SW480 (cell line): ENCODE measurements at places on chromosomes 4 and X.

DNA sequence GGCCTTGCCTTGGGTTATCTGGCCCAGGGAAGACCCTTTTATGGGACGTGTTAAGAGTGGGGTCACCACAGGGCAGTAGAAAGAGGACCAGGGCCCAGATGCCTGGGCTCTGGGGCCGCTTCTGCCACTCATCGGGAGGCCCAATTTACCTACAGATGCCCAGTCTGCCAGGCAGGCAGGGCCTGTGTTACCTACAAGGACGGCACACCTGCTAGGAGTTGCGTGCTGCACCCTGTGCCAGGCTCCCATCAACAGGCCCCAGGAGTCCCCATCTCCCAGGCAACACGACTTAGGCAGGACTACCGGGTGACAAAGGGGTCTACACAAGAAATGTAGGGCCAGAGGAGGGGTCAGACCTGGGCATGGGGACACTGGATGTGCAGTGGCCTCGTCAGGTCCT is 34.6 kb downstream of the WDR1 start:
- DNase-seq, result no peak

- DNase-seq, result no peak
Measured at GRCh38 chr4:188854436-188854835, 715.2 kb downstream of the TRIML1 start.

- DNase-seq, result no peak
Measured at GRCh38 chr4:165508372-165509120, 129.7 kb downstream of the CPE start.

DNA sequence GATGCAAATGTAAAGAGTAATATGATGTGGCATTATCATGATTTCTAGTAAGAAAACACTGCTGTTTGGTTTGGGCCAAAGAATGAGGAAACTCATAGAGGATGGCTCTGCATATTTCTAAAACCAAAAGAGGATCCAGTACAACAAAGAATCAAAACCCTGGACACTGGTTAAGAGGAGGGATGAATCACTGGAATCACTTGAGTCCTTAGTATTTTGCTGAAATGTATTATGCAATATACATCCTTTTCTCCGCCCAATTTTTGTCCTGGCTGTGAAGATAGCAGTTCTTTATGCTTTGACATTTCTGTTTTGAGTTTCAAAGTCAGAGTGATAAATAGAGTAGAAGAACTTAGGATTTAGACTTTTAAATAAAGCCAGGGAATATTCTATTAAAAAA is 345.9 kb downstream of the PACRGL start:
- no peak for DNase-seq

DNA sequence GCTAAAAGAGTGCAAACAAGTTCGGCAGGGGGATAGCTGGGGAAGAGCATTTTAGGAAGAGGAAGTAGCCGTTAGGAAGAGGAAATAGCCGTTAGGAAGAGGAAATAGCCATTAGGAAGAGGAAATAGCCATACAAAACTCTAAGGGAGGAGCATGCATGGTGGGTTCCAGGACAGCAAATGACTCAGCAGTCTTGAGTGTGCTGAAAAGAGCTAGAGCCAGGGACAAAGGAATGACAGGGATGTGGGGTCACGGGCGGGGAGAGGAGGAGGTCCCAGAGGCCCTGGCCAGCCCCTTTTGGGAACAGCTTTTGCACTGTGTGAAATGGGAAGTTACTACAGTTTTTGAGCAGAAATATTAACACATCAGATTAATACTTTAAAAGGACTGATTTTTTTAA is 882.6 kb downstream of the TRIML1 start:
- DNase-seq, result no peak

- no peak for DNase-seq
Measured at GRCh38 chr4:15186806-15187205, 184.5 kb downstream of the CPEB2 start.

DNA sequence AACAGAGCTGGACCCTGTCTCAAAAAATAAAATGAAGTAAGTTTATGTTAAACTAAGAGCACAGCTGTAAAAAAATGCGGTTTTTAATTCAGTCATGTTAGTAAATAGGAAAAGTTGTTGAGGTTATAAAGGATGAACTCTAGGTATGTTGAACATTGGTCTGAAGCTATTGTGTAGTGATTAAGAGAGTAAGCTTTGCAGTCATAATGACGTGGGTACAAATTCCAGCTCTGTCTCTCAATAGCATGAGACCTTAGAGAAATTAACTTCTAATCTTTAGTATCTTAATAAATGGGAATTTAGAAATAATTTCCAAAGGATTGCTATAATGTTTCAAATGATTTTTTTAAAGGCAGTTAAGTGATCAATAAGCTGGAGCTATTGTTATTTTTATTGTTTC is 2.9 kb upstream of the YTHDC1 start:
- no peak for DNase-seq
